Cerebellar cortex (tissue), 1 donor: ENCODE measurements at places on chromosomes 13 and 19.

DNA sequence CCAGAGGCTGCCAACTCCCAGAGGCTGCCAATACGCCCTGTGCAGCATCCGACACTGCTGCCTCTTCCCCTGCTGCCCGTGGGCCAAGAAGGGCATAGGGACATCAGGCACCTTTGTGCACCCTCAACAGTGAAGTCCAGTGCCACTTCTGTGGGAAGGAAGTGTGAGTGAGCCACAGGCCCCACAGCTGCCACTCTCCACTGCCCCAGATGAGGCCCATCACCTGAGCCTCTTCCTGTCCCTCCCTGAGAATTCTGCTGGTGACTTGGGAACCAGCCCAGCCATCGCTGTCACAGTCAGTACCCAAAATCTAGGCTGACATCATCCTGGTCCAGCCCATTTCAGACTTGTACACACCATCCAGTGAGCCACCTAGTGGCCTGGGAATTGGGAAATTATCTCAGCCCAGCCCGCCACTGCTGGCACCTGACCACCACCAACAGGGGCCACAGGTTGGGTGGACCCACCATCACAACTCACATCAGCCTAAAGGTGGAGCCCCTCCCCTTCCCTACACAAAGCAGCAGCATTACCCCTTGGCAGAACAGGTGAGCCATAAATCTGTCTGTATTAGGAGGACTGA, 733.9 kb upstream of the KLHL1 start:
- DNase-seq = no peak

- no peak for DNase-seq
Measured at GRCh38 chr13:99258210-99258860, at the start of gene GPR18. Gene GPR18, minus strand, starts transcription at chr13:99258379. Its CDS starts 2,507 bp downstream, at chr13:99255872.

DNA sequence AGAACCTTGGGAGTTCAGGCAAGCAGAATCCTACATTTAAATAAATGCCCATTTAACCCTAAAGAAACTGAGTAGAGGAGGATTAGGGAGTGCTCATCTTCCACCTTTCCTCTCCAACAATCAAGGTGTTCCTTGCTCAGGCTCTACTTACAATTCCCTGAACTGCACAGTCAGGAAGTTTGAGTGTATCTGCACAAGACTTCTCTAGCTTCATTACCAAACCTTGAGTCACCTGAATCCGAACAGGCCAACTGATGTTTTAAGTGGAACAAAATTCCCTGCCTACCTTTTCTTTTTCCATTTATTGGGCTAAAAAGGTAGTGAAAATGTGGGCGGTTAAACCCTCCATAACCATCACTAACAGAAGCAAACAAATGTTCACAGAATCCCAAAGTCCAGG, 78.3 kb downstream of the FOXO1 start:
- DNase-seq = no peak

DNA sequence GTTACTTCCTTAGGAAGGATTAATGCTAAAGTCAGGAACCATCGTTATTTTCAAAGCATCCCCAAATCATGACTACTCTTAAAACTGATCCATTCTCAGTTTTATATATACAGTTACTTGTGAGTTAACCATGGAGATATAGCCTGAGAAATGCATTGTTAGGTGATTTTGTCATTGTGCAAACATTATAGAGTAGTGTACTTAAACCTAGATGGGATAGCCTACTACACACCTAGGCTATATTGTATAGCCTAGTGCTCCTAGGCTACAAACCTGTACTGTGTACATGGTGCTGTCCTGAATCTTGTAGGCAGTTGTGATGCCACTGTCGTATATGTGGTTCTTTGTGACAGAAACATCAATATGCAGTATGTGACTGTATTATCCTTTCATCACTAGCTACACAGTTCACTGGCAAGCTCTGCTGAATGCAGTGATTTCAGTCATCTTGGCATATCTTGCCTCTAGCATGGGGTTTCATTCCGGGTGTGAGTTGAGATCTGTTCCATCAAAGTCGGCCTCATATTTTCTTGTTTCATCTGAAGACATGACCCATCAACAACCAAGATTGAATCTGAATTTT, 45.3 kb downstream of the CDK8 start:
- no peak for DNase-seq
